Activated naive CD4-positive, alpha-beta T cell treated with anti-CD3 and anti-CD28 coated beads, Interleukin-2, amount 10 ng/mL, durations not matched to agents 7 days and 5 days (primary cell): ENCODE measurements at places on chromosomes 11 and 22.

- no peak for DNase-seq
Observed at GRCh38 chr11:106305458-106305857, 228.0 kb downstream of the AASDHPPT start.

DNA sequence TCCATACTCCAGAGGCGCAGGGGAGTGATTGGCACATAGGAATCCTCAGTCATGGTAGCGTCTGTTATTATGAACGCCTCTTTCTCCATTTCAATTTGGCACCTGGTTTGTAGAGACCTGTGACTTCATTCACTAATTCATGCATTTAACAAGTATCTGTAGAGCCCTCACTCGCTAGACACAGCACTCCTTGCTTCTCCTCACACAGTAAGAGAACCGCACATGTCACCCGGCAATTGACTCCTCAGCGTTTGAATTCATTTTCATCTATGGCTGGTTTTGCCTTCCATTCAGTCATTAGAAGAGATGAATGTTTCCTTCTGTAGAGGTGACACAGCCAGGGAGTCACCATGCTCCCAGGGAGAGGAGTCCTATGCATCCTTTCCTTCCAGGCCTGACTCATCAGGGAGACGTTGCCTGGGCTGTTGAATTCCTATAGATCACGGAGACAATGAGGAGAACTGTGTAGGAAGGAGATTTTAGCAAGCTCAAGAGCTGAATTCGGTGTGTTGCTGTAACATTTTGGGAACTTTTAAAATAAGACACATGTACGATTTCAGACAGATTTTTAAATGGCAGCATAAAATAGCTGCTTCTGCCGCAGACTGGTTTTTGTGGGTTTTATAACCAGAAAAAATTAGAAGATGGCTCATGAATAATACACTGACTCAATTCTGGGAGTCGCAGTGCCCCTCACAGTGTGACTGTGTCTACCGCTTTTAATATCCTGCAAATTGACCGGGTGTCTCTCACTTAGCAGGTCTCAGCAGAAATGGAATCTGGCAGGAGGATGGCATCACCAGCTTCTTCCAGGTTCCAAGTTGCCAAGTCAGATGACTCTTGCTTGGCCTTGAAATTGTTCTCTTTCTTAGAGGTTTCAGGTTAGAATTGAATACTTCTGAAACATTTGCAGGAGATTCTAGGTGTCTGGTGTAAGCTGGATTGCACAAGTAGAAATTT, 44.4 kb upstream of the CLMP start:
- DNase-seq = no peak

- no peak for DNase-seq
Observed at GRCh38 chr22:25451480-25452114, 112.9 kb upstream of the GRK3 start.

DNA sequence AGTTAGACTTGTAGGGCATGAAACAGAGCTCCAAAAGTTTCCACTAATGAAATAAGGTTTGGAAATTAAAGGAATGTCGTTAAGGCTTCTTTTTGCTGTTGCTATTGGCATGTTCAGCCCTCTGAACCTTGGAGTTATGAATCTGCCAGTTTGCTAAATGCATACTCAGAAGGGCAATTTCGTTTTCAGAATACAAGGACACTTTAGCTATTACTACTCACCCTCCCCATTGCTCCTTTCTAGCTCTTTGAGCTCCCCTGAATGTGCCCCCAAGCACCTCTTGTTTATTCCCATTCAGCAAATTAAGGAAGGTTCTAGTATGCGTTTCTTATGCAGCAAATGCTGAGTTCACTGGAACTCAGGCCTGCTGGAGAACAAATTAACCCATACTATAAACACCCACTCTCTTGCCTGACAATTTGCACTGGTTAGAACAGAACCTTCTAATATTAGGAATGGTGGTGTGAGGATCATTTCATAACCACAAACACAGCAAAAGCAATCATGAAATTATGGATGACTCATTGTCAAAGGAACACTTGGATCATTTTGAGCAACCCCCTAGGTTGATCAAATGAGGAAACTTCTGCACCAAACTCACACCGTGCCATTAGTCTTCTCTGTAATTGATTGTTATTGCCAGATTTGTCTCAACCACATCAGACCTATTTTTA, 26.2 kb upstream of the LIN7C start:
- no peak for DNase-seq

DNA sequence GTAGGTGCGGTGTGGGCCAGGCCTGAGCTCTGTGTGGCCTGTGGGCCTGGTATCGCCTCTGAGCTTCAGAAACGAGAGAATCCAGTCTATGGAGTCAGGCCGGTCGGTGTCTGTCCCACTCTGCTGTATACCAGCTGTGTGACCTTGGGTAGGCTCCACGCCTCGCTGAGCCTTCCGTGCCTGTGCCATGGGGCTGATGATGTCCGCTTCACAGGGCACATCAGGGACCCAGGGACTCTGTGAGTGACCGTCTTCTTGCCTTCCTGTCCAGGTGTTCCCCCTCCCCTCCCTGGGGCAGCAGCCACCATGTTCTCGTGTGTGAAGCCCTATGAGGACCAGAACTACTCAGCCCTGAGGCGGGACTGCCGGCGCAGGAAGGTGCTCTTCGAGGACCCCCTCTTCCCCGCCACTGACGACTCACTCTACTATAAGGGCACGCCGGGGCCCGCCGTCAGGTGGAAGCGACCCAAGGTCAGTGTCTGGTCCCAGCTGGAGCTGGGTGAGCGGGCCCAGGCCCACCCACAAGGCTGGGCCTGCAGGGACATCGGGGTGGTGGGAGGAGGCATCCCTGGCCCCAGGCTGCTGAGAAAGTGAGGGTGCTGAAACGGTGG, 17.9 kb downstream of the CAPN5 start:
- no peak for DNase-seq

GRCh38 chr22:35743326-35743860, 25.7 kb downstream of the APOL5 start:
- DNase-seq = no peak

GRCh38 chr11:121152764-121153163, 51.7 kb downstream of the TECTA start:
- no peak for DNase-seq

DNA sequence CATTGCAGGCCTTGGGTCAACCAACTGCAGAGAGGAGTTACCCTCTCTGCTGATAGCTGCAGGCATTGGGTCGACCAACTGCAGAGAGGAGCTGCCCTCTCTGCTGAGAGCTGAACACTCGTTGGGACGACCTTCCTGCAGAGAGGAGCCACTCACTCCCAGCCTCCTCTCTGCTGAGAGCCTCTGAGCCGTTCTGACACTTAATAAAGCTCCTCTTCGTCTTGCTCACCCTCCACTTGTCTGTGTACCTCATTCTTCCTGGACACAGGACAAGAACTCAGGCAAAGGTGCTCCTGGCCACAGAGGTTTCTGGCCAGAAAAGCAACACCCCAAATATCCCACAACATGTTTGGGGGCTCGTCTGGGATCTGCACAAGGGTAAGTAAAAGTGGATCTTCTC, 7.5 kb upstream of the PKP3 start:
- no peak for DNase-seq

- no peak for DNase-seq
Observed at GRCh38 chr22:28977060-28977459, 84.6 kb downstream of the C22orf31 start.

DNA sequence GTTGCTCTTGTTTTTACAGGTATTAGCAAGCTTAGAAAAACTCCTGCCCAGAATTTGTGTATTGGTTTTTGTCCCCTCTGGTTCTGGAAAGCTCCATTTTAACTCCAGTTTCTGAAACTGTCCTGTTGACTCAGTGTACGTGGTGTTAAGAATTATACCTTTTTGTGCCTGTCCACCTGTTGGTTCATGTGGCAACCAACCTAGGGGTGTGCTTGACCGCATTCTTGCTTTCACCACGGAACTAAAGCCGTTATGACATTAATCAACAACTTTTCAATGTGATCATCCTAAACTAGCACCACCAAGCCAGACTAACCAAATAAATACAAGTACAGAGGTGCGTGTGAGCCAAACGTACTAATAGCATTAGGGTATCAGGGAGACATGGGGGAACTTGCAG, 56.0 kb upstream of the PTH start:
- no peak for DNase-seq

DNA sequence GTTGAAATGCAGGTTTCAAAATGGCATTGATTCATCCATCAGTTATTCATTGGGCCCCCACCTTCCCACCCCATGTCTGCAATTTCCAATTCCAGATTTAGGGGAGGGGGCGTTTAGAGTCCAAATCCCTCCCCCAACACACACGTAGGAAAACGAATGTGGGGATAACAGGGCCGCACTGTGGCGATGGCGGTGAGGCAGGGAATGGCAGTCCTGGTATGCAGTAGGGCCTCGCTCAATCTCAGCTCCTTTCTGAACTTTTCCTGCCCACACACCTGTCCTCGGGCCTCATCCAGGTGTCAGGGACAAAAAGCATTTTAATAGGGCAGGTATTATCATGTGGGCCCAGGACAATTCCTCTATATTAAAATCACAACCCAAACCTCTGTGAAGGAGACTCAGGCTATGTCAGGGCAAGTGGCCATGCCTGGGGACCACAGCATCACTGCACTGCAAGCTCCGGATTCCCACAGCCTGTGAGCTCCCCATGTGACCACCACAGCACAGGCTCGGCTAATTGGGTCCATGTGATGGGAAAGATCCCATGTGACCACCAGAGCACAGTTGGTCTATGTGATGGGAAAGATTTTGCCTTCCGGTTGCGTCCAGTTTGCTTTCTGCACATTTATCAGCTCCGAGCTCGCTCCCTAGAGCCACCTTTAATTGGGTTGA, 44.5 kb downstream of the RTL6 start:
- DNase-seq = no peak

DNA sequence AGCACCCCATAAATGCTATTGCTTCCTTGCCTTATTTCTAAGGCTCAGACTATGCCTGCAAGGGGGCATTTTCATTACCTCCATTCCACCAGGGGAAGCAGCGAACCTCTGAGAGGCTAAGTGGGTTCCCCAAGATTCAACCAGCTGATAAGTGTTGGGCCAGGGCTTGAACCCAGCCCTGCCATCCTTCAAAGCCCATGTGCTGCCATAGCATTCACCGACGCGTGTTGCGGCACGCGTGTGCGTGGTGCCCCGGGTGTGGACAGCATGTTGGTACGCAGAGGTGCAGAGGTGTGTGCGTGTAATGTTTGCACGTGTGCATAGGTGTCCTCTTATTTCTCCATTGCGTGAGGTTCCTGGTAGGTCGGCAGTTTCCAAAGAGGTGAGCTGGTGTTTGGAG, 66.0 kb upstream of the PPARA start:
- no peak for DNase-seq

GRCh38 chr11:96222102-96222501, 120.9 kb downstream of the MAML2 start:
- DNase-seq = no peak

DNA sequence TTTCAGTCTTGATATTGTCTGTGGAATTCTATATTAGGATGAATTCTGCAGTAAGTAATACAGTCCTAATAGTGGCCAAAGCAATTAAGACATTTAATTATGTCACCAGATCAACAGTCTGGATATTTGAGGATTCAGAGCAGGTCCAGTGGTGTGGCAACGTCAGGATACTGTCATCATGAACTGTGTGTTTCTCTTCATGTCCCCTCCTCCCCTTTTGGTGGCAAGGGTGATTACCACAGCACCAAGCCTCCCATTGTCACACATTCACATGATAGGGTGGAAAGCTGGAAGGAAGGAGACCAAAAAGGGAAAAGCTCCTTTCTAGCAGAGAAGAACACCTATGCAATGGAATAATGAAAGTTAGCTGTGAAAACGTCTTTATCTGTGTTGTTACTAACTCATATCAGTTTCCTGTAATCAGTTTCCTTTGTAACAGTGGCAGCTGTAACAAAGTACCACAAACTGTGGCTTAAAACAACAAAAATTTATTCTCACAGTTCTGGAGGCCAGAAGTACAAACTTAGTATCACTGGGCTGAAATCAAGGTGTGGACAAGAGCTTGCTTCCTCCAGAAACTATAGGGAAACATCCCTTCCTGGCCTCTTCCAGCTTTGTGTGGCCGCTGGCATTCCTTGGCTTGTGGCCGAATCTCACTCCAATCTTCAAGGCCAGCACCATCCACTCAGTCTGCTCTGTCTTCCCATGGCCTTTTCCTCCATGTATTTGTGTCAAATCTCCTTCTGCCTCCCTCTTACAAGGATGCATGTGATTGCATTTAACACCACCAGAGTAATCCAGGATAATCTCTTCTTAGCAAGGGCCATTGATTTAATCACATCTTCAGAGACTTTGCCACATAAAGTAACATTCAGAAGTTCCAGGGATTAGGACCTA, 6.5 kb upstream of the RBM14 start:
- no peak for DNase-seq

DNA sequence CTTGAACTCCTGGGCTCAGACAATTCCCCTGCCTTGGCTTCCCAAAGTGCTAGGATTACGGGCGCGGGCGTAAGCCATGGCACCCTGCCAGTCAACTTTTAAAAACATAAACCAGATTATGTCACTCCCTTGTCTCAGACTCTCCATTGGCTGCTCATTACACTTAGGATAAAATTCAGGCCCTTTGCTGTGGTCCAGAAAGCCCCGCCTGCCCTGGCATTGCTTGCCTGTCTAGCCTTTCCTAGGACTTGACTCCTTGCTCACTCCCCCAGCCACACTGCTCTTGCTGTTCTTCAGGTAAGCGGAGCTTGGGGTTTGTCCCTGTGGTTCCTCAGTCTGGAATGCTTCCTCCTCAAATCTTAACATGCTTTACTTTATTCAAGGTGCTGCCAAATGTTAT, 30.5 kb downstream of the DIXDC1 start:
- no peak for DNase-seq

DNA sequence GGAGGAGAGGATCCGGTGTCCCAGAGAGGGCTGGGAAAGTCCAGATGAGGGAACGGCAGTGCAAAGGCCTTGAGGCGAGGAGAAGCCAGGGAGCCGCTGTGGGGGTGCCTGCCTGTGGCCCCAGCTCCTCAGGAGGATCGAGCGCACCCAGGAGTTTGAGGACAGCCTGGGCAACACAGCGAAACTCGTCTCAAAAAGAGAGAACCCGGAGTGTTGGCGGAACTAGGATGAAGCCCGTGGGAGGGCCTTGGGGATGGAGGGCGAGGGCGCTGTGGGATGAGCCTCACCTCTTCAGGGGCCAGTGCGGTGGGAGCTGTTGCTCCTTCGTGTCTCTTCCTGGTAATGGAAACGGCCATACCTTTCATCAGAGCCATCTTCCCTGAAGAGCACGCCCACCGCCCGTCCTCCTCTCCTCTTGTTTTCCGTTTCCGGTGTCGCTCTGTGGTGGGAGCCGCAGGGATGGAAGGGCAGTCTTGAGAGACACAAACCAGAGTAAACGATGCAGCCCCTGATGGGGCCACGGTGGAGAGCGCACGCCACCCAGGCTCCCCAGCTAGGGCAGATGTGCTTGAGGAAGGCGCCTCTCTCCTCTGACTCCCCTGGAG, 15.7 kb downstream of the TRMU start:
- no peak for DNase-seq

DNA sequence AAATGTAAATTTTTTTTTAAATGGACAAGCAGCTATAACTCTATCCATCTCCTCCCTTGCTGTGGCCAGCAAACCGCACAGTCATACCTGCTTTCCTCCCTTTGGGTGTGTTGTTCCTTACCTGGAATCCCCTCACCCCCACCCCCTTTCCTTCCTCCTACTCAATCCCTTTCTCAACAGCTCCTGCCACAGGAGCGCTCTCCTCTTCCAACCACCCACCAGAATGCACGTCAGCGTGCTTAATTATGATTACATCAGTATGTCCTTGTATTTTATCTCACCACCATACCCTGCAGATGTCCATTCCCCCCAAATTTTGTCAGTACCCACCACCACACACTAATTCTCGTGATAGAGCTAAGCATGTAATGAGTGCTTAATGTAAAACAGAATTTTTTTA, 60.9 kb upstream of the LMO2 start:
- no peak for DNase-seq
